ENCODE measurements at places on chromosomes 7 and 10. TPM values are rescaled to one million over a fixed set of nuclear protein-coding genes. Genes with fewer than 3 reads are reported as not detected.

Gene TBC1D12
- total RNA-seq = 20.4 TPM

Gene HERC4
- total RNA-seq = 95.1 TPM

Gene KCNH2
- total RNA-seq = 3.2 TPM

Gene FRMD4A
- total RNA-seq = 98.0 TPM

Gene SPAM1
- total RNA-seq = not detected

Gene SSMEM1
- not detected for total RNA-seq

Measured in sciatic nerve (tissue), 2 donors.